Muscle of back (tissue), 13 donors: ENCODE measurements at places on chromosomes 3 and 15.

DNA sequence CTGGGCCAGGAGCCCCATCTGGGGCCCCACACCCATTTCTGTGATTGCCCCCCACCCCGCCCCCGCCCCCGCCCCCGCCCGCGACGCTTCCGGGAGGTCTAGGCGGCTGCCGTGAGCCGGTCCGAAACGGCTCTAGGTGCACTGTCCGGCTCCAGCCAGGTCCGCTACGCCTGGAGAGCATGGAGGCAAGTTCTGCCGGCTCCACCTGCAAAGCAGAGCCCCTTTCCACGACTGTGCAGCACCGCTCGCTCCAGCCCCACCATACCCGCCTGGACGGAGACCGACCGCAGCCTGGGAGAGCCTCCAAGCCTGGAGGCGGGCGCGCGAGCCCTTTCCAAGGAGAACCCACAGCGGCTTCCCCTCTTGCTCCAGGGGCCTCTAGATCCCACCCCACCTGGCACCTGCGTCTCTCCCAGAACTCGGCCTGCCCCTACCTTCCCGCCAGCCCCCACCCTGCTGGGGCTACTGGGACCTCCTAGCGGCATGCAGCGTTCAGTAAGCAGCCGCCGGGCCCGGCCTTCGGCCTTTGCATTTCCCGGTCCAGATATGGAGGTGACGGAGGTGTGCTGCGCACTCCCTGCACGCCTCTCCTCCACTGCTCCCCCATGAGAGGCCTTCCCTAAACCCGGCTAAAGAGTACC lies 66.2 kb downstream of the KLF13 start:
- DNase-seq = no peak

DNA sequence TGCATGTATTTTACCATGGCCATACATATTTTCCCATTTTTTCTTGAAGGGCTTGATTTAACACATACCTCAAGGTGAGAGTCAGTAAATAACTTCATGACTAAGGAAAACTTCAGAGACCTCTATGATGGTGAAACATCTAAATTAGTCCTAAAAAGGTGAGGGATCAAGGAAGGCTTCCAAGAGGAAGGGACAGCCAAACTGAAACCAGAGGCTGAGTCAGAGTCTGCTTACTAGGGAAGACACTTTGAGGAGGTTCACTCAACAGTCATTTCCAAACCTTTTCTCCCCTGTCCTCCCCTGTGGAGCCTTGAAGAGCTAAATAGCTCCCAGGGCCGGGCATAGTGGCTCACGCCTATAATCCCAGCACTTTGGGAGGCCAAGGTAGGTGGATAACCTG lies 206.6 kb downstream of the SHQ1 start:
- no peak for DNase-seq

DNA sequence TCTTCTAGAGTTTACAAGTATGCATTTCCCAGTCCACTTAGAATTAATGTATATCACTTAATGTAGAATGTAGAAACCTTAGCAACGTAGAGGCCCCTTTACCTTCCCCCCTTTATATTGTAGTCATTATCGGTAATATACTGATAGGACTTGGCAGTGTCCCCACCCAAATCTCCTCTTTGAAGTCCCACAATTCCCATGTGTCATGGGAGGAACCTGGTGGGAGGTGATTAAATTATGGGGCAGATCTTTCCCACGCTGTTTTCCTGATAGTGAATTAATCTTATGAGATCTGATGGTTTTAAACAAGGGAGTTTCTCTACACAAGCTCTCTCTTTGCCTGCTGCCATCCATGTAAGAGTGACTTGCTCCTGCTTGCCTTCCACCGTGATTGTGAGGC lies 31.0 kb downstream of the ARL8B start:
- DNase-seq = no peak

- no peak for DNase-seq
These were observed 14.2 kb downstream of the CIB1 start for GRCh38 chr15:90219421-90220141.

GRCh38 chr3:9697892-9698291 lies 5.7 kb upstream of the CPNE9 start:
- DNase-seq = no peak

- DNase-seq = no peak
These were observed 169.1 kb upstream of the ZPLD1 start for GRCh38 chr3:102265720-102266119.

DNA sequence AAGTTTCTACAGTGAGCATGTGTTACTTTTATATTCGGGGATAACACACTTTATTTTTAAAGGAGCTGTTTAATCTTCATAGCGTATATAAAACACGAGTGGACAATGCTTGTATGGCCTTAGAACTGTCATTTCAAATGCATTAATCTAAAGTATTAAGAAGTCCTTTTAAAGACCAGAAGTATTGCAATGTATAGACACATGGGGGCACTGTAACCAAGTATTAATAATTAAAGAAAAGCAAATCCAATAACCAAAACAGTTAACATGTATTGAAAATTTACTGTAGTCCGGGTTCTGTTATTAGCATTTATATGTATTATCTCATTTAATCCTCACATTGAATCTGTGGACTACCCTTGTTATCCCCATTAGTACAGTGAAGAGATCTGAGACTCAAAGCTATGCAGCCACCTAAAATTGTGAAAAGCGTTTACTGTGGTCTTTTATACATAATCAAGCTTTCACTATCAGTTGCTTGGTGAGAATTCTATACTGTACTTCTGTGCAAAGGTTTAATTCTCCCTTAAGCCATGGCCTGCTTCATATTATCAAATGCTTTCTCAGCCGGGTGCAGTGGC lies 10.1 kb downstream of the ARL14 start:
- peak; percentile 19 for DNase-seq

DNA sequence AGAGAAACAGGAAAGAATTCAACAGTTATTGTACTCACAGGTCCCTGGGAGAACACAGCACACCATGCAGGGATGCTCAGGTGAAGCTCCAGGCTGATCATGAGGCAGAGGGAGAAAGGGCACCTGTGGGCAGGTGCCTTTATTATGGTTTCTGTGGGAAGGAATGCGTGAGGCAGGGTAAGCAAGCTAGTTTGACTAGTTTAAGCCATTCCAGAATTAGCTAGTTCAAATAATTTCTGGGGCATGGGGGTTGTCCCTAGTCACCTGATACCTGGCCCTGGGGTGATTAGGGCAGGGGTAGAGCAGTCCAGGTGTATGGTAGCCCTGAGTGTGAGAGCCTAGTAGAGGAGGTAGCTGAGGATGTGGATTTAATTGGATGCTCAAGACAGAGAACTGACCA lies 47.9 kb upstream of the DCLK3 start:
- no peak for DNase-seq

DNA sequence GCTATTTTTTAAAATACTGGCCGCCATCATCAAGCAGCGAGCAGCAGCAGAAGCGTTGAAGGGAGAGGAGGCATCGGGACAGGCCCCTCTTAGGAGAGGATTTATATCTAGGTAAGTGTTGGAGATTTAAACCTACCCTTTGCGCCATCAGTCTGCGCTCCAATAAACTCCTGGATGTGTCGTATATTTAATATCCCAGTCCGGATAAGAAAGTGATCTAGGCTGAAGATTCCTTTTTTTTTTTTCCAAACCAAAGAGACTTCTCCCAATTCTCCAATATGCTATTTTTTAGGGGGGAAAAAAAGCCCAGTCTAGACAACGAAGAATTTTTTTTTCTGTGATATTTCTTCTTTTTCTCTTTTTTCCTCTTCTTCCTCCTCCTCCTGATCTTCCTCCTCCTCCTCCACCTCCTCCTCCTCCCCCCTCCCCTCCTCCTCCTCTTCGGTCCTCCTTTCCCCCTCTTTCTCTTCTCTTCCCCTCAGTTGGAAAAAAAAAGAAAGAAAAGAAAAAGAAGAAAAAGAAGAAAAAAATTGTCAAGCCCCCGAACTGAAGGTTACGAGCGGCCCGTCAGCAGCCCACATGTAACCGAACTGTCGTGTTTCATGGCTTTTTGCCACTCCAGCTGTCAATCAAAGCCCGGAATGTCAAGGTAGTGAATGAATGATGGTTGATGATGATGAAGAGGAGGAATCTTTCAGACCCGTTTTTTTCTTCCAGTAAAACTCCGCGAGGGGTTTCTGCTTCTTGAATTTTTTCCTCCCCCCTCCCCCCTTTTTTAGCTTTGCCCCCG lies 835 bp downstream of the MEIS2 start:
- DNase-seq = peak; percentile 82

- peak; percentile 85 for DNase-seq
These were observed 28.3 kb downstream of the SEC61A1 start for GRCh38 chr3:128080323-128081080.

DNA sequence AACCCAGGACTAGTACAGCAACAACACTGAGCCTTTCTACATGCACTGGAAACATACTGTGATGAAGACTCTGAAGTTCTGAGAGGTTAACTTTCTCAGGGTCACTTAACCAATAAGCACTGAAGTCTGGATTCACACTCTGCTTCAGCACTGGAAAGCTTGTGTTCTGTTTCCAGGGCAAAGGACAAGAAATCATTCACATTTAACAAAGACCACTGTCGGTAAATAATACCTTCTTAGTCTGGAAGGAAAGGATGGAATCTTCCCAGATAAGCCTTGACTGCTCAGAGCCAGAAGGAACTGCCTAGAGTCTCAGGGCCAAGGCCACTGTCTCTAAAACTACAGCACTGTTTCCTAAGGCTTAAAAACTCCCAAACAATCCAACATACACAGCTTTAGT lies 4.3 kb upstream of the GLYCTK start:
- DNase-seq = no peak
